H9 (cell line): ENCODE measurements at places on chromosomes 2 and 18. TPM values are rescaled to one million over a fixed set of nuclear protein-coding genes. Genes with fewer than 3 reads are reported as not detected.

GALR1 gene
- total RNA-seq, result 0.02 and 0.07 TPM in 2 replicates

LHCGR gene
- 0.33 and 0.44 TPM in 2 replicates for total RNA-seq

POTEC gene
- total RNA-seq, result not detected in 2 replicates

POTEJ gene
- not detected in 2 replicates for total RNA-seq

CCDC150 gene
- 22.1 and 26.2 TPM in 2 replicates for total RNA-seq

MC2R gene
- total RNA-seq, result not detected in 2 replicates

PSD4 gene
- total RNA-seq, result 1.0 and 1.5 TPM in 2 replicates

PAIP2B gene
- 16.8 and 17.7 TPM in 2 replicates for total RNA-seq

ZSWIM2 gene
- total RNA-seq, result not detected in 2 replicates

MTERF4 gene
- total RNA-seq, result 35.0 and 36.6 TPM in 2 replicates

CRYGD gene
- not detected in 2 replicates for total RNA-seq

SLC30A3 gene
- total RNA-seq, result 2.5 and 3.4 TPM in 2 replicates

DNA sequence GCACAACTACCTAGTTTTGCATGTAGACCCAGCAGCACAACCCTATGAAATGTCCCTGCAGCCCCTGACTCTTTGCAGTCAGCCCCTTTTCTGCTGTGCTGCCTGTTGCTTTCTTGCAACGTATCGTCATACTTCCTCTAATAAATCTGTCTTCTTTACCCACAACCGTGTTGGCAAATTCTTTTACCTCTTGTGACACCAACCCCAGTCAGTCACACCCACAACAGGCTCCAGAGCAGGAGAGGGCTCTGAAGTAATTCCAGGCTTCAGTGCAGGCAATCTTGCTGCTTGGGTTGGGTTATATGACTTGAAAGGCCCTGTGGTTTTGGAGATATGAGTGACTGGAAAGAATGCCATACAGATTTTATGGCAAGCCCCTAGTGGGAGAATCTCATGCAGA is 79.1 kb upstream of the KCNH7 start:
- DNase-seq, result no peak

GRCh38 chr2:72983500-72984161 is 66.3 kb downstream of the EMX1 start:
- no peak for DNase-seq

DNA sequence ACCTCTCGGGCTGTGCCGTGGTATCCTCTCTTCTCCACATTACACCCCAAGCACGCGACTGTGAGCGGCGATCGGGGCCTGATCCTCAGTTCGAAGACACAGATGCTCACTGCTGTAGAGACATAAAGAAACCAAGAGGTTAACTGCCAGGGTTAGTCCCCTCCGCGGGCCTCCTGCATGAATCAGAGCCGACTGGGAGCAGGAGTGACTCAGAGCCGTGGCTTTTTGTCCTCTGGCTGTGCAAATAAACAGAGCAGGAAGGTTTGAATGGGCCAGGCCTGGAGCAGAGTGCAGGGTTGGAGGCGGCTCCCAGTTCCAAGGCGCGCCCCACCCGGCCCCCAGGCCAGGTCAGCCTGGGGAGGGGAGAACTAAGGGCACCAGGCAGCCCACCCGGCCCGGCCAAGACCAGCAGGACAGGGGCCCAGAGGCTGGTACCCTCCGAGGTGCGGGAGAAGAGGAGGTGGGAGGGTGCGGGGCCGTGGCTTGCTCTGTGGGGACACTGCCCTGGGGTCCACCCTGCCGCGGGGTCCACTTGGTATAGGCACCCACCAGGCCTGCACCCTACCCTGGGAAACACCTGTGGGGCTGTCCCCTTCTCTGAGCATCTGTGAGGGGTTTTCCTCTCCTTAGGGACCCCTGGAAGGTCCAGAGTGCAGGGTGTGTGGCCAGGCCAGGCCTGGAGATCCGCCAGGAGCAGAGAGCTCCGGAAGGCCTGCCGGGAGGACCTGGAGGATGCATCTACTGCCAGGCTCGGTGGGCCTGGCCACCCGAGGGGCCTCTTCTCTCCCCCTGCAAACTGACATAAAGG is 16.5 kb downstream of the TWIST2 start:
- DNase-seq, result peak; percentile 88

- DNase-seq, result no peak
These were observed 27.1 kb downstream of the KIAA2012 start for GRCh38 chr2:202100176-202100575.

- DNase-seq, result peak; percentile 50
These were observed 16.3 kb downstream of the CDC42EP3 start for GRCh38 chr2:37654932-37655841.

DNA sequence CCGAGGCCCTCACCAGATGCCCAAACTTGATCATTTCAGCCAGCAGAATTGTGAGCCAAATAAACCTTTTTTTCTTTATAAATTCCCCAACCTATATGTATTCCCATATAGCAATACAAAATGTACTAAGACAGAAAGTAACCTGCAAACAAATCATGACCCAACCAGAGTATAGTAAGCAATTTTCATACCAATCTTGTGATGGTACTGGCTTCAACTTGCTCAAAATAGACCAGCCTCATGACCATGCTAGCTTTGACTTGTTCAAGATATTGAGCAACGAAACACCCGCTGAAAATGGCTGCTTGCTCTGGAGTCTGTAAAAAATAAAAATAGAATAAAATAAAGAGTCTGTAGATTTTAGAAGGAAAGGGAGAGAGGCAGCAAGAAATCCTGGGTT is 97.6 kb downstream of the C1D start:
- no peak for DNase-seq

- DNase-seq, result no peak
These were observed 24.5 kb upstream of the CD28 start for GRCh38 chr2:203681978-203682377.

GRCh38 chr2:121093692-121094091 is 191.3 kb downstream of the TFCP2L1 start:
- no peak for DNase-seq

- DNase-seq, result no peak
These were observed 45.0 kb upstream of the NRP2 start for GRCh38 chr2:205637320-205637602.

GRCh38 chr2:12006850-12007249 is 260.4 kb downstream of the LPIN1 start:
- DNase-seq, result peak; percentile 52

DNA sequence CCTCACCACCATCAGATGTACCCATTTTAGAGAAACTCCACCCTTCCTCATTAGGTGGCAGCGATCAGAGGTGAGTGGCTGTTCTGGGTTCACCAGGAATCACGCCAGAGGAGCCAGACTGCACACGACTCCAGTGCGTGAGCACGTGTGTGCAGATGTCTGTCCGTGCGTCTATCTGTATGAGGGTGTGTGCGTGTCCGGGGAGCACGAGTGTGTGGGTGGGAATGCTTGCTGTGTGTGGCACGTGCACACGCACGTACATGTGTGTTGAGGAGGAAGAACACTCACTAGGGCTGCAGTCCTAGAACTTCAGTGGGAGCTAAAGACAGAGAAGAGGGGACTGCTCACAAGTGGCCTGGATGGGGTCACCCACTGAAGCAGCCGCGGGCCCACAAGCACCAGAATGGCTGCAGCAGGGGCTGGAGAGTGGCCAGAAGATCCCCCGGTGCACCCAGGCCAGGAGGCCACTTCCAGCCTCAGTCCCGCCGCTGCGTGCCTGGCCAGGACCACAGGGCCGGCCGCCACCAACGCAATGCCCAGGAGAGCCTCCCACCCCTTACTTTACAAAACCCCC is 13.9 kb downstream of the HDAC4 start:
- DNase-seq, result no peak

DNA sequence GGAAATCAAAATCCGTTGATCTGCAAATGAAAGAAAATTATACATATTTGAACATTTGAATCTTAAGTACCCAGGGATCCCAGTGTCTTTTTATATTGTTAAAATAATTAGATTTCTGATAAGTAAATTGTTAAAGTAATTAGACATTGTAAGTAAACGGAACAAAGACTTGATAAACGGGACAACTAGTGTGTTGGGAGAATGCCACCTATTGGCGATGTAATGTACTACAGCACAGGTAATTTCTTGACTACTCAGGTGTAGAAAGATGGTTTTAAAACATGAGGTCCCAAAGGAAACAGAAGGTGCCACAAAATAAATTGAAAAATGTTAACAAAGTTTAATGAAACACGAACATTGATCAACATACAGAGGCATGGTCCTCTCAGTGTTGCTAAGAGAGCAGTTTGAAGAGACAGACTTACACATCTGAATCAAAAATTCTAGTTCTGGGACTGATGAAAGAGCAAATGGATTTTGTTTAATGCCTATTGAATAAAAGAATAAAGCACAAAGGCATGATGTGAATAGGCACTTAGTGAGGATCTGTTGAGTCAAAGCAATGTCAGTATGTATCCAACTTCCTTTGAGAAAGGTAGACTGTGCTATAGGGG is 103.4 kb upstream of the RASGRP3 start:
- no peak for DNase-seq

GRCh38 chr18:68826121-68826520 is 28.2 kb downstream of the CCDC102B start:
- DNase-seq, result no peak

GRCh38 chr18:66457245-66457644 is 146.6 kb downstream of the CDH19 start:
- DNase-seq, result peak; percentile 29

DNA sequence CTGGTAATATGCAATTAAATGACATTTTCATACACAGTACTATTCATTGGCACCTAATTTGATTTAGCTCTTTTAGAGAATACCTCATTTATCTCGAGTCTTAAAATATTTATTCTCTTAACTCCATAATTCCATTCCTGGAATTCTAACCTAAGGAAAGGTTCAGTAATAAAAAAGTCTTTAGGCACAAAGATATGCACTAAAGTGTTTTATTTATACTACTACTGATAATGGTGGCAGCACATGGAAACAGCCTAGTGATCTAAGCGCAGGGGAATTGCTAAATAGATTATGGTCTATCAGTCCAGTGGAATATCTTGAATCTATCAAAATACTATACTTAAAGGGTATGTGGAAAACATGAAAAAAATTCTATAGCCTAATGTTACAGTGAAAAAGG is 142.5 kb upstream of the LTBP1 start:
- no peak for DNase-seq

- no peak for DNase-seq
These were observed 2.7 kb upstream of the SERTAD2 start for GRCh38 chr2:64656379-64656778.

DNA sequence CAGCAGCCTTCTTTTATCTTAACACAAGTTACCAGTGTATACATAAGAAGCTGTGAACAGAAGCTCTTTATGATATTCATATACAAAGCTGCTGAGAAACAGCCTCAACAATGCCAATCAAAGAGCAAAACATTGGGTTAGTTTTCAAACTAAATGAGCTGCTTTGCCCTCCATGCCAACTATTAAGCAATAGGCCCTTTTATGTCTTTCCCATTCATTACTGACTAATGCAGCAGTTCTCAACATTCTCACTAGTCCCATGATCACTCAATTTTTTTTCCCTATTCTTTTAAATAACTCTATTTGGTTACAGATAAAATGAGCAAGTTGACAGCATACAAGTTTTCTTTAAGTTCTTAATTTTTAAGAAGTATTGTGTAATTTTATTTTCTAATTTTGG is 57.9 kb upstream of the FRZB start:
- DNase-seq, result no peak

GRCh38 chr2:165401285-165401852 is 68.1 kb upstream of the CSRNP3 start:
- DNase-seq, result no peak

DNA sequence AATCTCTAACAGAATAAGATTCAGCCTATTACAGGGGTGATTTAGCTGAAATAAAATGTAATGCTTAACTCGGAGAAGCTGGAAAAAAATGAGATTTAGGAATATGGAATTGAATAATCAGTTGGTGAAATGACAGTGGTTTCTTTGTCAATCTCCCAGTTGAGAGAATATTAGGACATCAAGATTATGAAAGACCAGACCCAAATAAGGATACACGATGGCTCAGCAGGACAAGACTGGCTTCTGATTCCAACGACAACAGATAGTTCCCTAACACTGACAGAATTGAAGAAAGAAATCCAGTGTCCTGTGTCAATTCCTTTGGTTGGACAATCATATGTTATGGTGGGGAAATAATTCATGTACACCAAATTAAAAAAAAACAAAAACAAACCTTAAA is 55.8 kb downstream of the HRH4 start:
- no peak for DNase-seq

GRCh38 chr2:67878743-67879142 is 184.1 kb downstream of the C1D start:
- DNase-seq, result no peak

DNA sequence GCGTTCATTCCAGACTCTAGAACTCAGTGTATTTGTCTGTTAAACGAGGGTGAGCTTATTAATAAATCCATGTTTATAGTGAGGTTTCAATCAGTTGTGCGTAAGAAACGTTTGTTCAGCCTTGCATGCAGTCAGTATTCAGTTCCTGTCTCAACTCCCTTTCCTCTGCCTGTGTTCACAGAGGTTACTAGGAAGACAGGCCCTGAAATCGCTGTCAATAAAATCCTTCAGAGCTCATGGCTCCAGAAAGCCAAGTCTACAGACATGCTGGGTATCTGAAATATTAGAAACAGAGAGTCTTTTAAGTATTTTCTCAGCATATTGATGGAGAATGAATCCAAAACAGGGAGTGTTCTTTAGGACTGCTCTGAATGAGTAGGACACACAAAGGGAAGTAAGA is 75.4 kb downstream of the KLF7 start:
- DNase-seq, result no peak

- no peak for DNase-seq
These were observed 389.2 kb downstream of the FBXO15 start for GRCh38 chr18:73758446-73758845.

GRCh38 chr2:151721161-151721560 is 13.1 kb downstream of the NEB start:
- DNase-seq, result no peak

DNA sequence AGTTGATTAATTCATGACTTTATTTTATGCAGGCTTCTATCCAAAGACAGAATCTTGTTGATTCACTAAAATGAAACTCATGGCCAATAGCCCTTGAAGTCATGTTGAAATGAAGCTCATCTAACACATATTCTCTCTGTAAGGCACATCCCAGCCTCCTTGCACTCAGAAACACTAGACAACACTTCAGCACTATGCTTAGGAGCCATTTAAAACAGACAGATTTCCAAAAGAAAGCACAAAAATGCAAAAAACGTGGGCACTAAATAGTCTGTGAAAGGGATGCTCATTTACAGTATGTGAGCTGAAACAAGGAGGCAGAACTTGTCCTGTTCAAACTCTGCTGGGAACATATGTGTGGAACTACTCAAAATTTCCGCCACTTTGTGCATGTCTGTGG is 124.4 kb downstream of the MYCN start:
- no peak for DNase-seq

GRCh38 chr18:79400091-79400590 is 4.4 kb downstream of the NFATC1 start:
- no peak for DNase-seq

DNA sequence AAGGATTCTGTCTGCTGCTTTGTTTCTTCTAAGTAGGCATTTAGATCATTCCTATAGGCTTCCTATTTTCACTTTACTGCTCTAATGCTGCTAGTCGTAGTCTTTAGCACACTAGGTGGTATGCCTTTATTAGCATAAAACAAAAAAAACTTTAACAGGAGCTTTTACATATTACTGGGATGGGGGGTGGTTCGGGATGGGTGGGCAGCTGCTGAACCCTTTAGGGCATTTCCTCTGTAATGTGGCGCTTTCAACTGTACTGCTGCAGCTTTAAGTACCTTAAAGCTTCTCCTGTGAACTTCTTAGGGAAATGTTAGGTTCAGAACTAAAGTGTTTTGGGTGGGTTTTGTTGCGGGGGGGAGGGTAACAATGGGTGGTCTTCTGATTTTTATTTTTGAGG is 41.3 kb downstream of the ACTR2 start:
- DNase-seq, result no peak
